ELR (cell line): ENCODE measurements at places on chromosomes 3 and 15.
A peak's percentile ranks its signal among the peaks of the same experiment; 100 is the strongest.

DNA sequence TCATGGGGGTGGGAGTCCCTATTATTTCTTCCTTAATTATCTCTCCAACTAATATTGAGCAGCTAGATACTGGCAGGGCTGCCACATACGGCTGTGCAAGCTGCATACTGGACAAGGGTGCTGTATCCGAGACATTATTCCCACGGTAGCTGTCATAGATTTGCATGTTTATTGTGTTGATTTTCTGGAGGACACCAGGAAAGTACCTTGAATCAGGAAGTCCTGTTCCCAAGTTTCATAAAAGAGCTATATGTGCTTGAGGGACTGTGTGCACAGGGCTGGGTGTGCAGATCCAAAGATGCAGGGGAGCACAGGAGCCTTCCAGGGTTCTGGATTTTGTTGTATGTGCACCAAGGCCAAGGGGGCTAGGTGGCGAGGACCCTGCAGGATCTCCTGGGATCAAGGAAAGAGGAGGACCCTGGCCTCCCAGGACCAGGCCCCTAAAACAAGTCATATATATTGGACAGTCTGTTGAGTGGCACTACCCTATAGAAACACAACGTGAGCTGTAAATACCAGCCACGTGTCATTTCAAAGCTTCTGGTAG is 119.2 kb upstream of the ALDH1A3 start:
- no peak for DNase-seq

- peak; percentile 47 for DNase-seq
Measured at GRCh38 chr3:55409806-55410205, 77.3 kb downstream of the WNT5A start.

DNA sequence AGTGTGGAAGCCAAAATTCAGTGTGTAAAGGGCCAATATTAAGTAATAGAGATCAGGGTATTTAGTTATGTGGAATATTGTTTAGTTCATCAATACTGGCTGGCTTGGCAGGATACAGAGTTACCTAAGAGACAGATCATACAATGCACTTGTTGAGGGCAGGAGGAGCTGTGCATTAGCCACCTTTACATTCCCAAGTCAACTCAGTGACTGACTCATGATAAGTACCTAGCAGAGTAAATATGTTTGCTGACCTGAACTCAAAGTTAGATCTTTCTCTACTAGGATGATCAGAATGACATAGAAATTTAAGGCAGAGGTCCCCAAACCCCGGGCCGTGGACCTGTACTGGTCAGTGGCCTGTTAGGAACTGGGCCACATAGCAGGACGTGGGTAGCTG is 3.5 kb upstream of the ABHD17C start:
- no peak for DNase-seq

DNA sequence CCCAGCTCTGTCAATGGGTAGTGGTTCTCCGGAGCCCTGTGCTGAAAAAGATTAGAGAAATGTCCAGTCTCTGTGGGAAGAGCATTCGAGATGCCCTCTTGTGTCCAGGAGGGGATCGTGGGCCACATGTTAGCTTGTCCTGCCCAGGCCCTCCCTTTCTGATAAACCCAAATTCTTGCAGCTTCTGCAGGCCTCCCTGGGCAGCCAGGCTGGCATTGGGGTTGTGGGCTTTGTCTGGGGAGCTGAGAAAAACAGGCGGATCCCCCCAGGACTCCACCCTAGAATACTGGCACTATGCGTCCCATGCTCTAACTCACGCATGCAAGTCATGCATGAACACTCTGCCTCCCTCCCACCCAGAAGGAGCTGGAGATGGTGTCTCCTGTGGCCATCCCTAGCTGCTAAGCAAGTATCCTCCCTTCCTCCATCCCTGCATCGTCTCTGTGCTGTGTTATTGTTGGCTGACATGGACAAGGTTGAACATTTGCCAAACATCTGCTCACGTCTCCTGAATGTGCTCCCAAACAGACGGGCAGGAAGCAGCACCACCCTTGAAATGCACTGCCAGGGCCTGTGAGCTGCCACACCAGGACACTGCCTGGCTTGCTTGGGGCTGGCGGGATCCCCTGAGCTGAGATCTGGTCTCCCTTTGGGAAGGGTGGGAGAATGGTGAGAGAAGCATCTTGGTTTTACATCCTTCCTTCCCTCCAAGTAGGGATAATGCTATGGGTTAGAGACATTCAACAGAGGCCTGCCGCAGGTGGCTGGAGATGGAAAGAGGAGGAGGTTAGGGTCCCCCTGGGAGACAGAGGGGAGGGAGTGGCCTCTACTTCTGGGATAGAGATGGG is 26.5 kb downstream of the CFAP161 start:
- DNase-seq = no peak

DNA sequence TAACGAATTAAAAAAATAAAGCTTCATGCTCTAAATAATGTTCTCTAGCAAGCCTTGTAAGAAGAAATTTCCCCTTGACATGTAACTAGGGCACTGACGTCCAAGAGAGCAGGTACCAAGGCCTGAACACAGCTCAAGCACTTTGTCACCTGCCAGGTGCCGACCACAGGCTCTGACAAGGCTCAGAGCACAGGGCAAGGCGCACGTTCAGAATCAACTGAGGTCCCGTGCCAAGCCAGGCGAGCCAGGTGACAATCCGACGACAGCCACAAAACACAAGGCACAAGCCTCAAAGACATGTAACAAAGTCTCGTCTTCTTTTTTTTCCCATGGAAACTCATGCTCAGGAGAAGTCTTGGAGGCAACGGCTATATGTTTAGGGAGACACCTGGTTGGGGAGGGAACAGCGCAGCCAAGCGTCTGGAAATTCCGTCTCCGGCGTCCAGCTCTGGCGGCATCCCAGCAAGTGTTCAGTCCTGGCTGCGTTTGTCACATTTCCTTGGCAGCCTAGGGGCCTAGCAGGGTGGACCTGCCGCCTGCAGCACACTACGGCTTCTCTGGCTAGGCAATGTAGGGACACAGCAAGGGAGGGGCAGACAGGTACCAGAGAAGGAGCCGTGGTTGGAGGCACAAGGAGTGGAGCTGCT is 76.7 kb downstream of the ADAMTS17 start:
- no peak for DNase-seq

GRCh38 chr3:27089645-27090044 is 279.5 kb downstream of the NEK10 start:
- DNase-seq = no peak

DNA sequence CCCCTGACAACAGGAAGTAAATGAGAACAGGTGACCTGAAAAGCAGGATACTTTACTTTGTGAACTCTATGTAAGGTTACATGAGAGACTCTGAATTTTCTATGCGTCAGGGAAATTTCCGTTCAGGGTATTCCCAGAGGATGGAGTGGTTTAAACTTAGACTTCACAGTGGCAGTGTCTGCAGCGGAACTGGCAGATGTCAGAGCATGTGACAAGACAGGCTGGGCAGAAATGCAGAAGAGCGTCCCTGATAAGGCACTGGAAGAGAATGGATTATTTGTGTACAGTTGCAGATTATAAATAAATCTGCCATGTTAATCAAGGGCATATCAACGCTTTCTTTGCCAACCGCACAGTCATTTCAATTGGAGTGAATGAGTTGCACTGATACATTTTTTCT is 598.4 kb upstream of the ZNF717 start:
- no peak for DNase-seq

GRCh38 chr3:154105218-154105975 is 15.8 kb upstream of the ARHGEF26 start:
- DNase-seq = no peak

- no peak for DNase-seq
Measured at GRCh38 chr15:96747291-96747690, 416.8 kb downstream of the NR2F2 start.

GRCh38 chr15:89496155-89497098 is at the start of gene RHCG:
RHCG (minus strand) TSS chr15:89496583; CDS start chr15:89496544, 39 bp downstream.
- peak; percentile 22 for DNase-seq

DNA sequence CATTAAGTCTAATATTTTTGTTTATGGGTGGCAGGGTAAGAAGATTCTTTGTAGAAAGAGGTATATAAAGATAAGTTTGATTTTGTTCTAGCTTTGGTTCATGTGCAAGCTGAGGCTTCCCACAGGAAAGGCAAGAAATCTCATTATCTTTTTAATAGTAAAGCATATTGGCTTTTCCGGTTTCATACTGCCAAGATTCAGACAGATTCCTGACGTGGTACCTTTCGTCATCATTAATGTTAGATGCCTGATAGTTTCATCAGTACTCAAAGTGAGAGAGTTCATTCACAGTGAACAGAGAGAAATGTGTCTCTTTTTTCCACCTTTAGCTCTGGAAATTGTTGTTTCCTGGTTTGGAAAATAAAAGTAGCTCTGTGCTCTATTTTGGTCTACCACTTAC is 16.5 kb downstream of the TPM1 start:
- DNase-seq = no peak

- no peak for DNase-seq
Measured at GRCh38 chr3:41111011-41111410, 88.3 kb upstream of the CTNNB1 start.

DNA sequence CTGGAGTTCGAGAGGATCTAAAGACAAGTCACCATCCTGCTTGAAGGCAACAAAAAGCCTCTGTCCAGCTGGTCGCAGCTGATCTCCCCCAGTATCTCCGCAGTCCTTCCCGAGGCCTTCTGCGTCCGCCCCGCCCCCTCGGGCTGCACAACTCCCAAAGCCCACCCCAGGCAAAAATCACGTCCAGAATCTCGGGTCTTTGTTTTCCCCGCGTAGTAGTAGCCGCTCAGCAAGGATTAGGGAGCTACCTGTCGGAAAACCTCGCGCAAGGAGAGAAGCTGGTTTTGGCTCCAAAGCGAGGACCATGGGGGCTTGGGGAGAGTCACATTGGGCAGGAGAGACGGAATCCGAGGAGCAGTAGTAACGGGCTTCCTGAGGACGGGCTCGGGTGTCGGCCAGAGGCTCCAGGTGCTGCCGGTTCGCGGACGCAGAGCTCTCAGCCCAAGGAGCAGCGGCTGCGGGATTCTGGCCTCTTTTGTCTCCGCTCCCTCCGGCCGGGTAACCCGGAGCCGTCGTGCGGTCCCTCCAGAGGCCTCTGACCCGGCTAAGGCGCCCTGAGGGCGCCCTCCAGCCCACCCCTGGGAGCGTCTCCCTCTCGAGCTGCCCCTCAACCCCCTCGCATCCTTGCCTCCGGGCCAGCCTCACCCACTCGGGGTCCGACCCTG is 401 bp downstream of the ZSCAN29 start:
- peak; percentile 48 for DNase-seq

DNA sequence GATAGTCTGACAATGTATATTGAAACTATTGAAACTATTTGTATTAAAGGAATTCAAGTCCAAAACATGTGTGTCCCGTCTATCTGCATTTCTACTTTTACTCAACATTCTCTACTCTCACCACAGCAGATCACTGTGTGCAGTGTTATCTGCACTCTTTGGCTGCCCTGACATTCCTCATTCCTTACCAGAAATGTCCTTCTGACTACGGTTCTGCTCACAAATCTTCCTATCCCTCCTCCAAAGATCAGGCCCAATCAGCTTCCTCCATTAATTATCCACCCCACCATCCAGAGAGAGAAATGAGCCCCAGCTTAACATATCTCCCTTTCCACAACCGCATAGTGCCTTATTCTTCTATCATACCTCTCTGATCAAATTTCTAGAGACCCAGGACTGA is 94.7 kb downstream of the TBL1XR1 start:
- DNase-seq = no peak

GRCh38 chr3:185534511-185534910 is 17.9 kb downstream of the LIPH start:
- DNase-seq = no peak

DNA sequence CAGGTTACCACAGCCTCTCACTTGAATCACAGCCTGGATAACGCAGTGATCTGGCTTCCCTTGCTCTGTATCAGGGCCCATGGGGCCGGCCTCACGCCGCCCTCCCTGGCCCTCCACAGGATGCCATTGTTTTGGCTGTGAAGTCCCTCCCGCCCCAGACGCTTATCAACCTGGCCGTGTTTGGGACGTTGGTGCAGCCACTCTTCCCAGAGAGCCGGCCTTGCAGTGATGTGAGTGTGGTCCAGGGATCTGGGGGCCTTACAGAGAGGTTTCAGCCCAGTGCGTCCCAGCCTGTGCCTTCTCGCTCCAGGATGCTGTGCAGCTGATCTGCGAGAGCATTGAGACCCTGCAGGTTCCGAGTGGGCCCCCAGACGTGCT is 6.6 kb downstream of the VWA5B2 start:
- DNase-seq = no peak

- DNase-seq = peak; percentile 26
Measured at GRCh38 chr3:73637042-73637441, 12.3 kb upstream of the PDZRN3 start.

- DNase-seq = peak; percentile 29
Measured at GRCh38 chr3:8517487-8517886, 15.9 kb downstream of the LMCD1 start.

DNA sequence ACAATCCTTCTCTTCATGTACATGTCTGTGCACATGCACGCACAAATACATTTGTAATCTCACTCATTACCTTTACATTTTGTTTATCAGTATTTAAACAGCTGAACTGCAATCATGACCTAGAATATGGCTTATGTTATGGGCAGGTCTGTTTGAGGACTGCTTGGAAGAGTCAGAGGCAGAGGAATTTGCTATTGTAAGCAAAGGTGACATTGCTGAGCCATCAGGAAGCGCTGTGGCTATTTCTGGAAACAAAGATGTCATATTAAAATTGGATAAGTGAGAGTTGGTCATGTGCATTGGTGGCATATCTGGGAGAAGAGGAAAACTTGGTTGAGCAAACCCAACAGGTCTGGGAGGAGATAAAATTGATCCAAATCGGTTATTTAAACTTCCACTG is 41.6 kb downstream of the USF3 start:
- DNase-seq = no peak

DNA sequence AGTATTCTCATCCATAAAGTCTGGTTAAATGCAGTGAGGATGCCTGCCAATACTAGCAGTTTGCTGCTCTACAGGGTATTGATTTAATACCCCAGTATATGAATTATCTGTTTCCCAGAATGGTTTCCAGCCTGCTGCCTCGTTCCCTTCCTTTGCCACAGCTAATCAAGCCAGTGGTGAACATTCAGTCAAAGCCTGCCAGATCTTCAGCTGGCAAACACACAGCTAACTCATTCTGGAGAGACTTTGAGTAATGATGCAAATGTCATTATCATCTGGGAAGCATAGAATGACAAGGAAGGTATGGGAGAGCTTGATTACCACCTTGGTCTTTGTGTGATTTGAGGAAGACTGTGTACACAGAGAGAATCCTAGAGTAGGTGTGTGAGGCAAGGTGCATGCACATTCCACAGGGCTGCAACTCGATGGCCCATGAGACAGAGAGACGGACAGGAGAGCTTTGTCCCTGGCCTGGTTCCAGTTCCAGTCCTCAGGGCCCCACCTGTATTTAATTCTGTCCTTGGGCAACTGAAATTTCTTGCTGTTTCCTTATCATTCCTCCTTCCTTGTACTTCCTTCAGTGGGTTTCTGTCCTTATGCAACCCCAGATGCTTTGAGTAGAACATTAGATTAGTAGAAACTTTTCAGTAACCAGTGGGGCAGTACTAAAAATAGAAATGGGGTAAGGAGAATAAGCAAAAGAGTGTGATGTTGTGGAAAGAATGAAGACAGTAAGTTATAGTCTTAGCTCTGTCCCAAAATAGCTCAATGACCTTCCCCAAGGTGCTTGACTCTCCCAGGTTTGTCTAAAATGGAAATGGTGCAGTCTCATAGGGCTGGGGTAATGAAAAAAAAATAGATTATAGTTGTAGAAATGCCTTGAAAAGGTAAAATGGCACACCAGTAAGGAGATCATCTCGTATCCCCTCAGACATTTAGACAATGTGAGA is 72.5 kb downstream of the MITF start:
- DNase-seq = no peak

- DNase-seq = peak; percentile 26
Measured at GRCh38 chr3:51642462-51642861, 28.6 kb upstream of the TEX264 start.

GRCh38 chr3:114973536-114973935 is 173.6 kb downstream of the ZBTB20 start:
- no peak for DNase-seq

- DNase-seq = no peak
Measured at GRCh38 chr15:80609091-80609490, 86.0 kb upstream of the ABHD17C start.
